IPS-NIHi11 (cell line): ENCODE measurements at places on chromosomes 7 and 10.

DNA sequence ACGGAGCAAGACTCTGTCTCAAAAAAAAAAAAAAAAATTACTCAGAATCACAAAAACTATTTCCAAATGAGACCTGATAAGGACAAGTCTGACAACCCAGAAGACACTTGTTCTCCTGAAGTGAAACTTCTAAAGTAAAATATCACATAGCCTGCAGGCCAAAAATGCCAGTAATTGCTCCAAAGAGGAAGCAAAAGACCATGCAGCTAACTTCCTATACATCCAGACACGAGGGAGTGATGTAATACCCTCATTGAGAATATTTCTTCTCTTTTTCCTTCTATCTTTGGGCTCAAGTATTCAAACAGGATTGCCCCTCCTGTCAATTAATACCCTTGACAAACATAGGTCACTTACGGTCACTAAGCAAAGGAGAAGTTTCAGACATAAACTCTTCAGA, 31.2 kb downstream of the ARMH3 start:
- DNase-seq, result no peak

- no peak for DNase-seq
Observed at GRCh38 chr7:27198138-27198841, 1.6 kb downstream of the HOXA13 start.

DNA sequence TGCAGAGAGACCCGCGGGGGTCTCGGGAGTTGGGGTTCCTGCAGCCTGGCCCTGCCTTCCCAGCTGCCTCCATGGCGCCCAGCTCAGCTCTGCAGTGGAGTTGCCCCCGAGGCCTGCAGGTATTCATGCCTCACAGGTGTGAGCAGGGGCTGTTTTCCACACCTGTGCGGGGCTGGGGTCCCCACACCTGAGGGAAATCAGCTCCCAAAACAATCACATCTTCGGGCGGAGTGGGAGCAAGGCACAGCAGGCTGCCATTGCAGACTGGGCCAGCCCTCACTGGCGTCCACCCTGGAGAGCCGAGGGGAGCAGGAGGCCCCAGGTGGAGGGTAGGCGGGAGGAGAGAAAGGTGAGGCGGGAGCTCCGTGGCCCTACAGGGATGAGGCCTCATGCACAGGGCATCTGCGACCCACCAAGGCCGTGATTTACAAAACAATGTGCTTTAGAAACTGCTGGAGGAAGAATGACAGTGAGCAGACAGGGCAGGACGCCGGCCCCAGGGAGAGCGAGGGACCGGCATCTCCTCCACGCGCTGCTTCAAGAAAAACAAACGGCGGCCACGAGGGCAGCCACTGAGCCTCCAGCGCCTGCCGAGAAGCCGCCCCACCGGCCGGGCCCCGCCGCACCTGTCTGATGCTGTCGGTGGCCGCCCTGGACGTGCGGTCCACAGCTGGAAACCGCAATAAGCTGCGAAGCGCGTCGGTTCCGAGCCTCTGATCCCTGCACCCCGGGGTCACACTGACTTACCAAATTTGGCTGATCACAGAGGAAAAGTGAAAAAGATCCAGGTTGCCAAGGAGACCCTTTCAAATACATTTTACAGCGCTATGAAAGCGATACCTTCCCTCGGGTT, 53.0 kb upstream of the PDGFA start:
- peak; percentile 82 for DNase-seq

- peak; percentile 86 for DNase-seq
Observed at GRCh38 chr10:100997360-100998182, 2.0 kb upstream of the LZTS2 start.

GRCh38 chr7:129949292-129950133, 3.2 kb downstream of the UBE2H start:
- peak; percentile 34 for DNase-seq

- DNase-seq, result no peak
Observed at GRCh38 chr7:47839381-47839780, 108.9 kb downstream of the PKD1L1 start.

- DNase-seq, result no peak
Observed at GRCh38 chr10:92740762-92741161, 51.0 kb downstream of the HHEX start.

GRCh38 chr7:26034391-26034790, 117.6 kb upstream of the NFE2L3 start:
- DNase-seq, result no peak

DNA sequence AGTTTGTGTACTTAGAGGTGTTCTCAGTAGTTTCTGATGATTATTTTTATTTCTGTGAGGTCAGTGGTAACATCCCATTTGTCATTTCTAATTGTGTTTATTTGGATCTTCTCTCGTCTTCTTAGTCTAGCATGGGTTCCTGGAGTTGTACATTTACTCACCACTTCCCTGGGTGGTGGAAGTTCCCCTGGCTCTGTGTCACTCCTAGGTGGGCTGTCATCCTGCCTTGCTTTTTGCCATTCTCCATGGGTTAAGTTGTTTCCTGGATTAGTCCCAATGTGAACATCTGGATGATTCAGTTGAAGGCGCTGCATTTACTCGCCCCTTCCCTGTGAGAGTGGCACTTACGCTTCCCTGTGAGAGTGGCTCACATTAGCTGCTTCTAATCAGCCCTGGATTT, 48.2 kb downstream of the GSAP start:
- no peak for DNase-seq

GRCh38 chr10:51806079-51806835, 106.9 kb upstream of the CSTF2T start:
- no peak for DNase-seq

DNA sequence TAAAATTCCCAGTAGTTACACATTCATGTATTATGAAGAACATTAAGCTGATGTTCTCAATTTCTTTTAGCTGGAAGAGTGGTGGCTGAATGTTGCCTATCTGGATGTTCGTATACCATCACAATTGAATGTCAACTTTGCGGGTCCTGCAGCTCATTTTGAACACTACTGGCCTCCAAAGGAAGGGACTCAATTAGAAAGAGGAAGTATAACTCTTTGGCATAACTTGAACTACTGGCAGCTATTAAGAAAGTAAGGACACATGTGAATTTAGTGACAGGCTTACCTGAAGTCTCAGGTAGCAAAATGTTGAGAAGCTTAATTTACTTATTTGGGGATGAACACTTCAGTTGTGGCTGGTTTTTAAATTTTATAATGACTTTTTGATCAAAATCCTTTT, 15.9 kb downstream of the CROT start:
- DNase-seq, result no peak
